ENCODE measurements at places on chromosomes 3 and 15.

- DNase-seq = no peak
Measured at GRCh38 chr3:130900959-130901358, 7.1 kb downstream of the ATP2C1 start.

GRCh38 chr3:57545636-57546268 is 1.6 kb upstream of the DNAH12 start:
- no peak for DNase-seq

DNA sequence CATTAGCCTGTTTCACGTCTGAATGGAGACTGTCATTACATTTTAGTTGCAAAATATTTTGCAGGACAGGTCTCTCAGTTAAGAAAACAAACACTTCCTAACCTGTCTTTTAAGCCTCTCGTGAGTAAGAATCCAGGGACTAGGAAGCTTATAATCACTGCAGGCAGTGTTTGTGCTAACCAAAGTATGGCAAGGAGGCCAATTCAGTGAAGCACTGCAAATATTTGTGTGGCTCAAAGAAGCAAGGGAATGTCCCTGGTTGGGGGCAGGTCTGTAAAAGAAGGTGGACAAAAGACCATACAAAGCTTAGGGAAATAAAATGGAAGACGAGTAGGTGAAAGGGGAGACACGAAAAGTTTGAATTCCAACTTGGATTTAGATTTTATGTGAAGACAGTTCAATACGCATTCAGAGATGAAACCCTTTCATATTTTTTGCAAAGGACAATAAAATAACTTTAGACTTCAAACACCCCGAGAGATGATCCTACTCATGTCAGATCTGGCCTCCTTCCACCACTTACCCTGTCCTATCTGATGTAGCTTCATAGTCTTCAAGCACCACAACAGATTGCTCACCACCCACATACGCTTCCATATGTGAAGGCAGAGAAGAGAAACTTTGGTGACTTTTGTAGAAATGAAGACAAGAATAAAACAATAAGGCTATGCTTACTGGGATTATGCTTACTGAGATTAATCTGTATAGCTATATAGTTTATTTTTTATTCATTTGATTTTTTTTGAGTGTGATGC is 240.9 kb downstream of the TUSC7 start:
- no peak for DNase-seq

DNA sequence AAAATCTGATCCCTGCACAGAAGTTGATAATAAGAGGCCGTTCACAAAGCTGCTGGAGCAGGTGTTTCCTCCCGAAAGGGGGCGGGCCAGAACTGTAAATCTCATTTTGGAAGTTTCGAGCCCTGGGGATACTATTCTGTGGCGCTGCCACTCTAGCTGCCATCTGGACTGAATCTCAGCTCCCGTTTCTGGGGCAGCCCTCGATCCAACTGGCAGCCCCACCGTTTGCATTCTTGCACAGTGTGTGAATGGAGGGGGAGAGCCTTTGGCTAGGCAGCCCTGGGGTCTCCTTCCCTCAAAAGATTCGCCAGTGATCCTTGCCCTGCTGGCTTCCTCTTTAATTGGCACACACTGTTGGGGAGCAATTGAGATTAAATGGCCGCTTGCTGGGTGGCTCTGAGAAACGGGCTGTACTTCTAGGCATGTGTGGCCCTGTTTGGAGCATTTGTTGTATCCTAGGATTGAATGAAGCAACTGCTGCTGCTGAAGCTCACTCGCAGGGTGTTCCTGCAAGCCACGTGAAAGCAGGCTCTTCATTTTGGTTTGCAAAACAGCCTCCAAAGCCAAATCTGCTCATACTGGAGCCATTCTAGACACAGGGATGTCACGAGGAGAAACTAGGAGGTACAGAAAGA is 57.2 kb upstream of the TOPAZ1 start:
- peak; percentile 33 for DNase-seq

DNA sequence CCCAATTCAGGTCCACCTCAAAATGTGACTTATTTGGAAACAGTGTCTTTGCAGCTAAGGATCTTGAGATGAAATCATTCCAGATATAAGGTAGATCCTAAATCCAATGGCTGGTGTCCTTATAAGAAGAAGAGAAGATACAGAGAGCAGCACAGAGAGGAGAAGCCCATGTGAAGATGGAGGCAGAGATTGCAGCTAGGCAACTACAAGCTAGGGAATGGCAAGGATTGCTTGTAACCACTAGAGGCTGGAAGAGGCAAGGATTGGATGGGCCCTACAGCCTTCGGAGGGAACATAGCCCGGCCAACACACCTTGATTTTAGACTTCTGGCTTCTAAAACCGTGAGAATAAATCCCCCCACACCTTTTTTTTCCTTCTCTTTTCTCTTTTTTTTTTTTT is 38.5 kb downstream of the SYN2 start:
- DNase-seq = no peak
